ENCODE measurements at places on chromosomes 5 and 9. TPM values are rescaled to one million over a fixed set of nuclear protein-coding genes. Genes with fewer than 3 reads are reported as not detected.

The SLCO6A1 gene
- 1.3 TPM for total RNA-seq

GRCh38 chr5:113574417-113574816 is 60.9 kb downstream of the YTHDC2 start:
- H3K36me3 ChIP-seq: peaks cover 31% of the 10 kb centered on the region
- H3K27me3 ChIP-seq: no peaks in the 10 kb centered on the region
- H3K4me3 ChIP-seq: no peak overlapping the region
- no peaks in the 10 kb centered on the region for H3K4me1 ChIP-seq
- no peak for DNase-seq
- H3K27ac ChIP-seq: no peak overlapping the region

DNA sequence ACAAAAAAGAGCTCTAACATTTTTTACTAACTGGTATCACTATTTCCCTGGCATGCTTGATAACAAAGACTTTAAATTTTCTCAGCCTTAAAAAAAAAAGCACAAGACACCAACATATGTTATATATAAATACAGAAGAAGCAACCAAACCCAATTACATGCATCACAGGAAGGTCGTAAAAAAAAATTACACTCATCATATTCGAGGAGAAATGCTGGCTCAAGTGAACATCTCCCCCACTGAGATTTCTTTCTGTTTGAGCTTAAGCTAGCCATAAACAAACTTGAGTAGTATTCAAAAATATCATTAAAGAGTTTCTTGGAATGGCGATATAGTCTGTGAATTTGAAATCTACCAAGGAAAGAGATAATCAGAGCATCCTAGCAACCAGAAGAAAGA is 7.5 kb upstream of the MSH3 start:
- no peaks in the 10 kb centered on the region for H3K4me1 ChIP-seq
- no peak for DNase-seq
- no peak overlapping the region for H3K4me3 ChIP-seq
- no peak overlapping the region for H3K27ac ChIP-seq
- peaks cover 41% of the 10 kb centered on the region for H3K36me3 ChIP-seq

- H3K4me3 ChIP-seq: no peak overlapping the region
- DNase-seq: no peak
- no peaks in the 10 kb centered on the region for H3K27me3 ChIP-seq
- no peaks in the 10 kb centered on the region for H3K36me3 ChIP-seq
These were observed 151.2 kb downstream of the TTC39B start for GRCh38 chr9:15155826-15156225.

GRCh38 chr9:99090336-99091130 is 14.4 kb upstream of the TGFBR1 start:
- no peak for DNase-seq
- no peaks in the 10 kb centered on the region for H3K36me3 ChIP-seq
- H3K4me1 ChIP-seq: no peaks in the 10 kb centered on the region
- H3K27me3 ChIP-seq: no peaks in the 10 kb centered on the region

GRCh38 chr9:89555451-89556375 is 49.1 kb upstream of the GADD45G start:
- no peaks in the 10 kb centered on the region for H3K4me1 ChIP-seq
- H3K4me3 ChIP-seq: no peak overlapping the region
- DNase-seq: no peak
- H3K36me3 ChIP-seq: no peaks in the 10 kb centered on the region
- H3K27me3 ChIP-seq: no peaks in the 10 kb centered on the region
- H3K27ac ChIP-seq: no peak overlapping the region

- no peaks in the 10 kb centered on the region for H3K27me3 ChIP-seq
- H3K4me1 ChIP-seq: peaks cover 15% of the 10 kb centered on the region
- no peak overlapping the region for H3K4me3 ChIP-seq
- DNase-seq: no peak
- H3K27ac ChIP-seq: no peak overlapping the region
These were observed 422.7 kb upstream of the GRAMD2B start for GRCh38 chr5:126000507-126000906.

DNA sequence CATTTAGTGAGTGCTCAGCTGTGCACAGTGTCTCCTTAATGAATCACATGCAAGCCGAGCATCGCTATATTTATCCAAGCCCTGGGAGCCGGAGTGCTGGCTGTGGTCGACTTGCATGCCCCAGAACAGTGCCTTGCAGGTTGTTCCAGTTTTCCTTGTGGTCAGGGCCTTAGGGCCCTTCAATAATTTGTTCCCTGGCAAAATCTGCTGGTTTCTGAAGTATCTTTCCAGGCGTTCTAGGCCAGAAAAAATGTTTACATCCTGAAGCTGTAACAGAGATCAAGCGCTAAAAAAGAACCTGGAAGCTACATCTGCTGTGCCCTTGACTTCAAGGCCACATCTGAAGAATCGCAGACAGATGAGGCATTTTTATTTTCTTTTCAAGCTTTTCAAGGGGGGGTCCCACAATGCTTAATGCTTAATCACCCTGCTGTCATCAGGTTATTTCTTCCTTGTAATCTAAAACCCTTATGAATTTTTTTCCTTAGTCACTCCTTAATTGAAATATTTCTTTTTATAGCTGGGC is 105.8 kb downstream of the DOCK2 start:
- no peak overlapping the region for H3K4me3 ChIP-seq
- DNase-seq: no peak
- peaks cover 11% of the 10 kb centered on the region for H3K4me1 ChIP-seq

DNA sequence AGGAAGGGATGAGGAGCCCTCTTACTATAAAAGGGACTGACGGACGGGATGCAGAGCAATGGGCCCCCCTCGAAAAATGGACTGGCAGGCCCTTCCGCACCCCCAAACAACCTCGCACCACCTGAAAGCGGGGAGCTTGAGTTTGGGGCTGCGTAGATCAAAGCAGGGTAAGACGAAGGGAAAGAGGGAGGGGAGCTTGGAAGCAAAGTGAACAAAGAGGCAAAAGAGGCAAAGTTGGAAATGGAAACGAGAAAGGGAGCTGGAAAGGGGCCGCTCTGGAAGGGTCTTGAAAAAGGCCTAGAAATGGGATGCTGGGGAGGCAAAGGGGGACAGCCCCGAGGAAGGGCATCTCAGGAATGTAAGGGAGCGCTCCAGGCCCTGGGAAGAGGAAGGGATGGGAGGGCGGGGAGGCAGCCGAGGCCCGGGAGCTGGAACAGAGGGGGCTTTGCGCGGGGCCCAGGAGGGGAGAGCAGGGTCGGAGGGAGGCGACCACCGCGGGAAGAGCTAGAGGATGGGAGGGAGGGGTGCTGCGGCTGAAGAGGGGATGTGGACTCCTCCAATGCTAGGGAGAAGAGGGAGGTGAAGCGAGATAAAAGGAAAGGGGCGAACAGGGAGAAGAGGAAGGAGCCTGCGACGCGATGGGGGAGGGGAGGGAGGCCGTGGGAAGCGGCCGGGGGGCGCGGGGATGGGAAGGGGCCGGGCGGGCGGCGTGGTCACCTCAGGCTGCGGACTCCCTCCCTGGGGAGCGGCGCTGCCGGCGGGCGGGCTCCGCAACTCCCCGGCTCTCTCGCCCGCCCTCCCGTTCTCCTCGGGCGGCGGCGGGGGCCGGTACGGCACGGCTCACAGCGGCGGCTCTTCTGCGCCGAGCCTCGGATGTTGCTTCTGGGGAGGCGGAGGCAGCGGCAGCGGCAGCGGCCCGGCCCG is 577 bp downstream of the RNF145 start:
- DNase-seq: peak; percentile 81
- H3K4me1 ChIP-seq: peaks cover 7% of the 10 kb centered on the region
- peak overlapping the region; percentile 90 for H3K27ac ChIP-seq
- H3K36me3 ChIP-seq: no peaks in the 10 kb centered on the region

DNA sequence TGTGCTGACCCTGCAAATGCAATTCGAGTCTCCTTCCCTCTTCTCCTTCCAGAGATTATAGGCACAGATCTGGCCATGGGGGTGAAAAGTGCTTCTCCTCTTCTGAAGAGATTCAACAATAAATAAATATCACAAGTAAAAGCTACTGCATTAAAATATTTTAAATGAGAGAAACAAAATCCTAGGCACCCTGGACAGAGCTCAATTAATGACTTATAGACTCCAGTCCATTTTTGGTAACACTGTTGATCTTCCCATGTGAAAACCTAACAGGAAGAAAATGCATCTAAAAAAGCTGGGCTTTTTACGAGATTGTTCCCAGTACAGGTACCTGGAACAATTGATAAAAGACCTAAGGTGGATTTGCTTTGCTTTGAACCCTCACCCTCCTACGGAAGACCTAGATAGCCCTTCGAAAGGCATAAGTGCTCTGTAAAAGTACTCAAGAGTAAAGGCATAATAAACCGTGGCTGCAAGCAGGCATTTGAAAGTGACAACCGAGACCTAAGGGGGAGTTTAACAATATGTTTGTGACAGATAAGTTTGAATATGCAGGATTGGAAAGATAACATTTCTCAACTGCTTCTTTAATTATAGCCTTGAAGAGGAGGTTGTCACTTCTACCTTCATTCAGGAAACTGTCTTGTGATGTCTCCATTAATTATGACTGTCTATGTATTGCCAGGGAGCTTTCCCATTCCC is 29.4 kb upstream of the MED10 start:
- no peaks in the 10 kb centered on the region for H3K36me3 ChIP-seq
- no peak overlapping the region for H3K27ac ChIP-seq
- H3K27me3 ChIP-seq: peaks cover 6% of the 10 kb centered on the region

- H3K36me3 ChIP-seq: peaks cover 76% of the 10 kb centered on the region
- no peaks in the 10 kb centered on the region for H3K27me3 ChIP-seq
- H3K4me1 ChIP-seq: no peaks in the 10 kb centered on the region
- no peak overlapping the region for H3K4me3 ChIP-seq
- no peak overlapping the region for H3K27ac ChIP-seq
- peak; percentile 65 for DNase-seq
These were observed 68.5 kb upstream of the SLC25A51 start for GRCh38 chr9:37972351-37972848.

DNA sequence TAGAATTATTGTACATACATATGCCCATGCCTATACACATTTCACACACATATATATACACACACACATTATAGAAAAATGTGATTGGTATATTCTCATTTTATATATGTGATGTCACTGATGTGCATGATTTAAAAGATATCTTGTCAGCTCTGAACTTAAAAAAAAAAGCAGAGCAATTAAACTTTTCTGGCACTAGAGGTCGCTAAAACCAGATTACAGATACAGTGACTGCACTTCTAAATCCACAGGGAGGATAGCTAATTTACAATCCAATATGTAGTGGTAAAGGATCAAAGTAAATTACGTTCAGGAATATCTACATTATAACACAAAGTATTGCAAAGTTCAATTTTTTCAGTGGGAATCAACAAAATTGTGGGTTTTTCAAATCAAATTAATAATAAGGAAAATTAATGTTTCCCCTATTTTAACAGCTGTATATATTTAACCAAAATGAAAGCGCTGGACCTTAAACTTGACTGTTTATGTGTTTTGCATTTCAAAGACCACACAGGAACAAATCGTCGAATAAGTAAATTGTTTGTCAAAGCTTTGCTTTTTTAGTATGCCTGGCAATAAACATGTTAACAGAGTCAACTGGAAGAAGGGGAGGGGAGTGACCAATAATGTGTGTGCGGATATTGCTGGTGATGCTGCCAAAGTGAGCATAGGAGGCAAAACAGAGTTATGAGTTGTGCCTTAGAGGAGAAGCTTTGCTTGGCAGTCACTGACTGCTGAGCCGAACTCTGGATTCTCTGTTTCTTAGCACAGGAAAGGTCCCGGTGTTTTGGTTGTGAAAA is 1201.4 kb upstream of the C9orf72 start:
- no peak overlapping the region for H3K27ac ChIP-seq
- no peaks in the 10 kb centered on the region for H3K36me3 ChIP-seq
- peaks cover 5% of the 10 kb centered on the region for H3K27me3 ChIP-seq
- no peak for DNase-seq

DNA sequence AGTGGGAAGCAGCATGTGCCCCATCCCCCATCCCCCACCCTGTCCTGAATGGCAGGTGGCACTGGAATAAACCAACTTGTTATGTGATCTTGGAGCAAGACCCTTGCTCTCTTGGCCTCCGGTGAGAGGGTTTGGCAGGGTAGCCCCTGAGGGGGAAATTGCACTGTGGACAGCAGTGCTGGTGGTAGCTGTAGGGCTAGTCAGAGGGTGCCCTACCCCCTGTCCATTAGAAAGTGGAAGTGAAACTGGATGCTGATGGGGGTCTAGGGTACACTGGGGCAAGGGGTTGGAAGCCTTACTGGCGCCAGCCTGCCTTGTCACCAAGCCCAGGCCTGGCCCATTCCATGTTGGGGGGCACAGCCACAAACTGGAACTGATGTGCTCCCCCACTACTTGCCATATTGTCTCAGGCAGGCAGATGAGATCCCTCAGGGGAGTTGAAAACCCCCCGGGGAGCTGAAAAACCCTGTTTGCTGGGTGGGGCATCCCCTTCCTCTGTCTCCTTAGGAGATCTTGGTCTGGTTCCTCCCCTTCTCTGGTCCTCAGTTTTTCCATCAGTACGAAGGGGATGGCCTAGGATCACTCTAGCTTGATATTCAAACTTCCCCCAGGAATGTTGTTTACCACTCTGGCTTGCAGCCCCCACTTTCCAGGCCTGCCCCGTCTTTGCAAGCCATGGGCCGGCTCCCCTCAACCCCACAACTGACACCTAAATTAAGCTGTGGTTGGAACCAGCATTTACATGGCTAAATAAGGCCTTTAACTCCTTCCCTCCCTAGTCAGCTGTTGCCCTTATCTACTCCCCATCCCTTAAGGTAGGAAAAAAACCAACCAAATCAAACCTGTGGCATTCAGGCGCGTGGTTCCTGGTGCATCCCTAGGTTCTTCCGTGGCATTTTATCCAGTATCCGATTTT is 14.4 kb upstream of the SYNPO start:
- H3K4me3 ChIP-seq: no peak overlapping the region
- no peaks in the 10 kb centered on the region for H3K36me3 ChIP-seq
- no peak for DNase-seq
- no peak overlapping the region for H3K27ac ChIP-seq
- peaks cover 13% of the 10 kb centered on the region for H3K4me1 ChIP-seq

DNA sequence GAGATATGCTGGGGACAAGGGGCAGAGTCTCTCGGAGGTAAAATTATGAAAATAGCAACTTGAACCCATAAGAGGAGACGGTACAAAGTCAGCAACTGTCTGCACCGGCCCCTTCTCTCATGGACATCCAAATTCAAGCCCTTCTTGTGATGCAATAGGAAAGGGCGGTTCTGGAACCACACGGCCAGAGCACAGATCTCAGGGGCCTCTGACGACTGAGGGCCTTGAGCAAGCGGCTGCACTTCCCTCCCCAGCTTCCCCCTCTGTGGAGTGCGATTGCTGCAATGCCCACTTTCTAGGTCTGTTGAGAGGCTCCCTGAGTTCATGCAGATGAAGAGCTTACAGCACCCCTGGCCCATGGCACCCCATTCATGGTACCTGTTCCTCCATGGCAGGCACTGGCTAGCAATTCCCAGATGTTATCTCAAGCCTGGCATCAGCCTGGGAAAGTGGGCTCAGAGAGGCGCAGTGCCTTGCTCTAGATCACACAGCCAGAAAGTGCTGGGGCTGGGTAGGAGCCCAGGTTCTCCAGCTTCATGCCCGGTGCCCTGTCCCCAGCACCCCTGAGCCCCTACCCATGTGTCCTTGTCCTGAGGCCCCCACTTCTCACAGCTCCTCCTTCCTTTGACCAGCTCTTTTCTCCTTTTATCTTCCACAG is 17.7 kb upstream of the CPLX2 start:
- no peaks in the 10 kb centered on the region for H3K27me3 ChIP-seq
- no peaks in the 10 kb centered on the region for H3K4me1 ChIP-seq
- H3K27ac ChIP-seq: no peak overlapping the region
- DNase-seq: no peak

The POU5F2 gene
- 0.53 TPM for total RNA-seq

All from endodermal cell (in vitro differentiated cells).